ENCODE measurements at places on chromosomes 12 and 14. TPM values are rescaled to one million over a fixed set of nuclear protein-coding genes. Genes with fewer than 3 reads are reported as not detected.

DNA sequence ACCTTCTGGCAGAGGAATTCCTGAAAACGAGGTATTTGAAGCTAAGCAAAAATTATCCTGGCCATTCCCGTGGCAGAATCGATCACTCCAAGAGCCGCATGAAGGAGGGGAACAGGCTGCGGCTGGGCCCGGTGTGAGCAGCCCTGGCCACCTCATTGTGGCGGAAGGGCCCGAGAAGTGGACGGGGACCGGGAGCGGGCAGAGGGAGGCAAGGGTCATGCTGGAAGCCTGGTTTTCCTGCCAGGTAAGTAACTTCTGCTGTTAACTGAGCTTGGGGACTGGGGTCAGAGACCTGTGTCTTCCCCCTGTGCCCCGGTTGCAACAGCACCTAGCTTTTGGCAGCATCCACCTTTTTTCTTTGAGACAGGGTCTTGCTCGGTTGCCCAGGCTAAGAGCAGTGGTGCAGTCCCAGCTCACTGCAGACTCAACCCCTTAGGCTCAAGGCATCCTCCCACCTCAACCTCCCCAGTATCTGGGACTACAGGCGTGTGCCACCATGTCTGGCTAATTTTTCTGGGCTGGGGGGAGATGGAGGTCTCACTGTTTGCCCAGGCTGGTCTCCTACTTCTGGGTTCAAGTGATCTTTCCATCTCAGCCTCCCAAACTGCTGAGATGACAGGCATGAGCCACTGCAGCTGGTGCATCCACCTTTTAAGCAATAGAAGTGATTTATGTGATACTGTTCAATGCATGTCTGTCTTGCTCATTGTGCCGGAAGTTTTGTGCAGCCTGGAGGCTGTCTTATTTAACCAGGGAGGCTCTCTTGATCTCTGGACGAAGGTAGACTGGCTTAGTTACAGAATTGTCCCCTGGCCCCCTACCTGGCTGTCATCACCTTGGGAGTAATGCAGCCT lies 174.0 kb upstream of the MYL2 start:
- DNase-seq: no peak

The PIK3C2G gene
- total RNA-seq: 1.2 TPM

DNA sequence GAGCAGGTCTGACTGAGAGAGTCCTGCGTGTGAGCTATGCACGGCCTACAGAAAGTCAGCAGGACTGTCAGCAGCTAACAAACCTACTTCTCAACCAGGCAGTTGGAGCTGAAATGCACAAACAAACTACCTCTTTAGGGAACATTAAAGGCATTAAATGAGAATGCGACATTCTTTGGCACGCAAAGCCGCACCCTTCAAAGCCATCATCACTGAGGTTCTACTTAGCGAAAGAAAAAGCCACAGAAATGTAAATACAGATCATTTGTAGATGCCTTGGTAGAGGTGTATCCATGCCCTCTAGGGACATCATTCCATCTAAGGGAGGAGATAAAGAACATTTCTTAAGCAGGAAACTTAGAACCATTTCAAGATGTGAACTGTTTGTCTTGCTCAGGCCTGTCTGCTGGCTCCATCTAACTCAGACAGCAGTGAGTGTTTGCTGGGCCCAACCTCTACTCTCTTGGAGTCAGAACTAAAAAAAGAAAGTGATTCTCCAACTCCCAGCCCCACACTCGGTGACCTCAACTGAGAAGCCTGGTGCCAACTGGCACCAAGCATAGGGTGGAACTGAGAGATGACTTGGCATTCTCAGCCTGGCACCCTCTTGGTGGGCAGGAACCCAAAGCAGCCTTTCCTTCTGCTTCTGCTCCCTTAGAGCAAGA lies 63.5 kb upstream of the MBIP start:
- DNase-seq: no peak

The DLGAP5 gene
- total RNA-seq: 23.4 TPM

- no peak for DNase-seq
These were observed 101.8 kb upstream of the BBS10 start for GRCh38 chr12:76449993-76450392.

- DNase-seq: no peak
These were observed 68.5 kb downstream of the PKP2 start for GRCh38 chr12:32828120-32828519.

- DNase-seq: no peak
These were observed 4.0 kb upstream of the CKAP4 start for GRCh38 chr12:106251631-106252455.

GRCh38 chr12:47272412-47273190 lies 192.8 kb upstream of the AMIGO2 start:
- no peak for DNase-seq

DNA sequence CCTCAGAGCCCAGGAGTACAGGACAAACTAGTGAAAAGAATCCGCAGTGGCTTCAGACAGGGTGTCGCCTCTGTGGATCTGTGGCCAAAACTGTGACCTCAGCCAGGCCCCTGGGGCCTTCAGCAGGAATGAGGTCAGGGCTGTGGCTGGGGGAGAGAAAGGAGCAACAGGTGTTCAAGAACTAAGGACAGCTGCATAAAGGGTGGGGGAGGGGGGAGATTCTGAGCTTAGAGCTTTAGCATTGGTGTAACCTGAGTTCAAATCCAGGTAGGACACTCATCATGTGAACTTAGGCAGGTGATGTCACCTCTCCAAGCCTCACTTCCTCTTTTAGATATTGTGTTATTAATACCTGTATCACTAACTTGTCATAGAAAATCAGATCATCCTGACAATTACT lies 40.9 kb upstream of the CORO1C start:
- DNase-seq: no peak

The TEAD4 gene
- 3.7 TPM for total RNA-seq

- no peak for DNase-seq
These were observed 2.6 kb downstream of the ITPK1 start for GRCh38 chr14:93112891-93113677.

The LGR5 gene
- total RNA-seq: 2.0 TPM

DNA sequence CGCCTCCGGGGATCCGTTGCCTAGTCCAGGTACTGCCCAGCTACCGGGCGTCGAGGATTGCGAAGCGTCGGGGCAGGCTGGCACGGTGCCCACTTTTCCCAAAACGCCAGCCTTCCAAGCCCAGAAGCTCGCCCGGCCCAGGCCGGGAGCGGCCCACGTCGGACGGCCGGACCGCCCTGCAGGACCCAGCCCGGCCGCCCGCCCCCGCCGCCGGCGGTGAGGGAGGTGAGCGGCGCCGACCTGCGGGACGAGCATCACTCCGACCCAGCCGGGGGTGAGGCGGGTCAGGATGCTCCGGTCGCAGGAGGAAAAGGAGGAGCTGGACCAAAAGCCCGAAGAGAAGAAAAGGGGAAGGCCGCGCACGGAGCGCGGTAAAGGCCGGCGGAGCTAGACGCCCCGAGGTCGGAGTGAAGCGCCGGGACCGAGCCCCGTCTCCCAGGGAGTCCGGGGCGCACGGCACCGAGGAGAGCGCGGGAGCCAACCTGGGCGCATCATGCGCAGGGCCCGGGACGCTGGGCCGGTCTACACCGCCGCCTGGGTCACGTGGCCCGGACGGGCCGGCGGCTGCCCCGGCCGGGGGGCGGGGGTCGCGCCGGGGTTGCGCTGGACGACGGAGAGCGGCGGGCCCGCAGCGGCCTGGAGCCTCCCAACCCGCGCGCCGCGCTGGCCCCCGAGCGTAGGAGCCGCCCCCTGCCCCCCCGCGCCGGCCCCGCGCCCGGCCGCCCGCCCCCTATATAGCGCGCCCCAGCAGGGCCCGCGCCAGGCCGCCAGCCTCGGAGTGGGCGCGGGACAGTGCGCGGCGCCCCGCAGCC lies at the start of gene AQP5:
Gene AQP5 (plus strand): TSS at position 762 of the 812 bp plus-strand sequence. CDS start 146 bp downstream, outside the sequence.
- DNase-seq: no peak

GRCh38 chr12:4609071-4609470 lies 39.8 kb downstream of the AKAP3 start:
- no peak for DNase-seq

GRCh38 chr12:65614259-65614889 lies 209.9 kb upstream of the HMGA2 start:
- DNase-seq: no peak

The NEUROD4 gene
- 0.11 TPM for total RNA-seq

The NACA gene
- 1,052 TPM for total RNA-seq

The FAIM2 gene
- 7.4 TPM for total RNA-seq

GRCh38 chr14:65731933-65732506 lies 319.5 kb downstream of the FUT8 start:
- DNase-seq: no peak

- DNase-seq: no peak
These were observed 9.5 kb downstream of the MYRFL start for GRCh38 chr12:69834576-69834975.

GRCh38 chr12:132282950-132283771 lies 46.2 kb downstream of the GALNT9 start:
- DNase-seq: no peak

DNA sequence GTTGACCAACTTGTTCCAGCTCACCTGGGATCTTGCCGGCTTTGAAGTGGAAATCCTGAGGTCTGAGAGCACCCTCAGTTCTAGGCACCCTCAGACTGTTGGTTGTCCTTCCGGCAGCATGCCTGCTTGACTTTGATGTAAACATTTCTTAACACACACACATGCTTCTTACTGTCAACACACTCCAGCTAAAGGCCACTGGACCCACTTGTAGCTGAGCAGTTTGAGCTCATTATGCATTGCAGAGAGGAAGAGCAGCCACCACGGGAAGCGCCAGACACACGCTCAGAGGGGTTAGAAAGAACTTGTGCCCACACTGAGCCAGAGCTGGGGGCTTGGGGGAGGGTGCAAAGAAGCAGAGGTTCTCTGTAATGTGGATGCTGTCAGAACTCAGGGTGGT lies 55.8 kb downstream of the TNFAIP2 start:
- no peak for DNase-seq

- DNase-seq: no peak
These were observed 646 bp upstream of the OR6C4 start for GRCh38 chr12:55548756-55549155.

- no peak for DNase-seq
These were observed 212.9 kb downstream of the ESR2 start for GRCh38 chr14:64081174-64081746.

DNA sequence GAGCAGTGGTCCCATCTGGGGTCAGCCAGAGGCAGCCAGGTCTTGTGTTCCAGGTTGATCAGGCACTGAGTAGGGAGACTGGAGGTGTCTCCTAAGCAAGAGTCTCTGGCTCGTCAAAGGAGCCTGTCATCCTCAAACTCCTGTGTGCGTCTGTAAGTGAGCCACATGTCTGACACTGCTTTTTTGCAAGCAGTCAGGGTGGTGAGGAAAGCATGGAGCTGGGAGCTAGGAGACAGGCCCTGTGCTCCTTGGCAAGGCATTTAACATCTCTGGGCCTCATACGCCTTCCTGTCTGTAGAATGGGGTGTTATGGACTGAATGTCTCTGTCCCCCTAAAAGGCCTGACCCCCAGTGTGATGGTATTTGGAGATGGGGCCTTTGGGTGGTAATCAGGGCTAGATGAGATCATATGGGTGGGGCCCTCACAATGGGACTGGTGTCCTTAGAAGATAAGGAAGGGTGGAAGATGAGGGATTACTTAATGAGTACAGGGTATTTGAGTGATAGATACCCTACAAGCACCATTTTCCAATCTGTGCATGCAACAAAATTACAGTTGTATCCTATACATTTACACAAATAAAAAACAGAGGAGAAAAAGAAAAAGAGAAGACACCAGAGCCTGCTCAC lies 53.0 kb downstream of the ARL6IP4 start:
- no peak for DNase-seq

- no peak for DNase-seq
These were observed 20.5 kb downstream of the ZDHHC22 start for GRCh38 chr14:77120771-77121743.

The EPYC gene
- 1.2 TPM for total RNA-seq

- DNase-seq: no peak
These were observed 264.6 kb downstream of the ALG10 start for GRCh38 chr12:34286934-34287333.

The RHOJ gene
- 36.9 TPM for total RNA-seq

- DNase-seq: no peak
These were observed 1470.9 kb upstream of the SEL1L start for GRCh38 chr14:83004456-83005006.

The GALNT16 gene
- 11.4 TPM for total RNA-seq

The NABP2 gene
- 15.7 TPM for total RNA-seq

The SCN8A gene
- total RNA-seq: 2.6 TPM

DNA sequence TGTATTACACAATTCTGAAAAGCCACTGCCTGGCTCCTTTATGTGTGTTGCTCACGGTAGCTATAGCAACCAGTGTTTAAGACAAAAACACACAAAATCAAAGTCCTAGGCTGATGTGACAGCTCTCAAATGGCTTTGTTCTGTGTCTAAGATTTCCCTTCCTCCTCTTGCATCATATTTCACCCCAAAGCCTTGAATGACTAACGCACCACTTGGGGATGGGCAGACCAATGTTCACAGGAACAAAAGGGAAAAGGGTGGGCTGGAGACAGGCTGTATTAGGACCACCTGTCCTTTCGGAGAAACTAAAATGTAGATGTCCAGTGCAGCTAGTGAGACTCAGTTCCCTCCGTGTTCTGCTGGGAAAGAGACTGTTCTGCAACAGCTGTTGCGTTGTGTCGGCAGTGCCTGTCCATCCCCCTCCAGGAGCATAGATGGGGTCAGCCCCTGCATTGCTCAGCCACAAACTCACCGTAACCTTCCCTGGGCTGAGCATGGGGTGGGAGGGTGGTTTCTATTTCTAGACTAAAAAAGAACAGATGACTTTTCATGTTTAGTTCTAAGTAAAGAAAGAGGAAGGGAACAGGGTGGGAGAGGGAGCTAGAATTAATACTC lies 26.8 kb upstream of the DAAM1 start:
- DNase-seq: no peak

DNA sequence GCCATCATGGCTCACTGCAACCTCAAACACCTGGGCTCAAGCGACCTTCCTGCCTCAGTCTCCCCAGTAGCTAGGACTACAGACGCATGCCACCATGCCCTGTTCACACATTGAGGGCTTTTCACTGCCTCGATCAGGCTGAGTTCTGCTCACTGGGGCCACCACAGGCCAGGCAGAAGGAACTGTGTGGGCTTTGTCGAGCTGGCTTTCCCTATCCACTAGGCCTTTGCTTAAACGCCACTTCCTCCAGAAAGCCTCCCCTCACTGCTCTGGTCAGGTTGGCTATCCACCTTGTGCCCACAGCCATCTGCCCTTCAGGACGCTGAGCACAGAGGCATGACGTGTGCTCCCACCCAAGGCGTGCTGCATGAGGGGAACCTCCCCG lies 45.2 kb downstream of the MLXIP start:
- no peak for DNase-seq

DNA sequence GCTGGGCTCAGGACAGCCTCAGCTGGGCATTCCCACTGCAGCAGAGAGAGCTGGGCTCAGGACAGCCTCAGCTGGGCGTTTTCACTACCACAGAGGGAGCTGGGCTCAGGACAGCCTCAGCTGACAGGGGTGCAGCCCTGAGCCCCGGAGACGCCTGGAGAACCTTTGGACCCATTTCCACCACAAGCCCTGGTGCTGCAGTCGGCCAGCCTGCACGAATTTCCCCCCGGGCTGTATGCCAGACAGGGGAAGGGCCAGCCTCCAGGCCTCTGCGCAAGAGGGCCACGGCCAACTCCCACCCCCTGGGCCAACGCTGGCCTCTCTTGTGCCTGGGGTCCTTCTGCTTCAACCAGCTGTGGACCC lies 2.6 kb upstream of the C14orf180 start:
- no peak for DNase-seq

DNA sequence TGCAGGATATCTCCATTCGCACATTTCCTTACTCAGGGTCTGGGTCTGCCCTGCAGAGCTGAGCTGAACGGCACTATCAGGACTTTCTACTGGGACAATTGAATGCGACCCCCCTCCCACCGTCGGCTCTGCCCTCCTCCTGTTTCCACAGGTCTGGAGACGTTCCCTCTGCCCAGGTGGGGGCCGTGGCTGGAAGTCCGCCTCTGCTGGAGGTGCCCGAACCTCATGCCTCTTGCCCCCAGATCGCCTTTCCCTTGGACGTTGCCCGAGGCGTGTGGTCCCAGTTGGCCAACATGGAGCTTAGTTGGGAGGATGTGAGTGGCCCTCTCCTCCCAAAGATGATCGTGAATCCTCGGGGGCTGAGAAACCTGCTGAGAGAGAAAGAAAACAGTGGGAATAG lies 21.2 kb upstream of the KLC1 start:
- no peak for DNase-seq

All from urinary bladder (tissue), 4 donors.